ENCODE measurements at places on chromosomes 7 and 10.

- no peak for DNase-seq
Measured at GRCh38 chr7:12570534-12571461, at the start of gene SCIN. Gene SCIN, plus strand, starts transcription at chr7:12570720. Its CDS starts 67 bp downstream, at chr7:12570787.

GRCh38 chr10:15096661-15097010 is 519 bp upstream of the RPP38 start:
- DNase-seq: no peak

GRCh38 chr10:13722747-13723653 is 136.2 kb downstream of the PRPF18 start:
- DNase-seq: no peak

GRCh38 chr10:132866601-132867381 is 75.6 kb downstream of the CFAP46 start:
- no peak for DNase-seq

GRCh38 chr7:158959021-158959717 is 102.8 kb downstream of the DYNC2I1 start:
- no peak for DNase-seq

- no peak for DNase-seq
Measured at GRCh38 chr10:113450046-113450804, 102.6 kb upstream of the HABP2 start.

- DNase-seq: no peak
Measured at GRCh38 chr10:34137955-34138354, 677.1 kb downstream of the PARD3 start.

DNA sequence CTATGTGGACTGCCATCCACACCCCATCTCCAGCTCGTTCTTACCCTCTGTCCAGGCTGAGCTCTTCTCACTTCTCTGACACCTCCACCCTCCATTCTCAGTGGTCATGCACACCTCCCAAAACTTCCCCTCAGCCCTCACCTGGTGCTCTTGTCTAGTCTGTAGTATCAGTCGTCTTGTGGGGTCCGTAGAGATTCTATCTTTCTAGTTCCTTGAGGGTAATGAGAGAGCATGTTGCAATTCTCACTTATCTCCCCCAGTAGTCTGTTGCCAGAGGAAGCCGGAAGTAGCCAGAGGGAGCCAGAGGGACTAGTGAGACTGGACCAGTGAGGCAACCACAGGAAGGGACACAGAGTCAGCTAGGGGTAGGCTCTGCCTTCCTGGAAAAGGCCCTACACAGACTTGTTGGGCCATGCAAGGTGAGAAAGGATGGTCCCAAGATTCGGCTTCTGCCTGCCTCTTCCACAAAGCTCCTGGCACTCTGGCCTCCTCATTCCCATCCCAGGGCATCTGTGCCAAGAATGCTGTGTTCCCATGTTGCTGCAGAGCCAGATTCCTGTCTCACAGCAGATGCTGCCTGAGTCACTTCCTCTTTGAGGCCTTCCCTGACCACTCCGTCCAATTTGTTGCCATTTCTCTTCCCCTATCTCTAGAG is 50.6 kb upstream of the DUSP5 start:
- DNase-seq: peak; percentile 82

DNA sequence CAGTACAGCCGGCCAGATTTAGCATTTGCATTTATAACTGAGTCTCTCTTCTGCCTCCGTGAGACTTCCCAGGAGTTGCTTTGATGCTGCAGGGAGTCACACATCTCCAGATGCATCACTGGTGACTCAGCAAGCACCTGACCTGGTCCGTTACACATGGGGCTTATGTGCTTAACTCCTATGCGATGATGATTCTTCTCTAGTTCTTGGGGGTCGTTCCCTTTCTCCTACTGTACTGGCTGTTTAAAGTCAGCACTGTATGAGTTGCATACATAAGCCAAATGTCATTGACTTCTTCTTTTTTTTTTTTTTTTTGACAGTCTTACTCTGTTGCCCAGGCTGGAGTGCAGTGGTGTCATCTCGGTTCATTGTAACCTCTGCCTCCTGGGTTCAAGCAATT is 13.0 kb upstream of the AKR1E2 start:
- peak; percentile 65 for DNase-seq

DNA sequence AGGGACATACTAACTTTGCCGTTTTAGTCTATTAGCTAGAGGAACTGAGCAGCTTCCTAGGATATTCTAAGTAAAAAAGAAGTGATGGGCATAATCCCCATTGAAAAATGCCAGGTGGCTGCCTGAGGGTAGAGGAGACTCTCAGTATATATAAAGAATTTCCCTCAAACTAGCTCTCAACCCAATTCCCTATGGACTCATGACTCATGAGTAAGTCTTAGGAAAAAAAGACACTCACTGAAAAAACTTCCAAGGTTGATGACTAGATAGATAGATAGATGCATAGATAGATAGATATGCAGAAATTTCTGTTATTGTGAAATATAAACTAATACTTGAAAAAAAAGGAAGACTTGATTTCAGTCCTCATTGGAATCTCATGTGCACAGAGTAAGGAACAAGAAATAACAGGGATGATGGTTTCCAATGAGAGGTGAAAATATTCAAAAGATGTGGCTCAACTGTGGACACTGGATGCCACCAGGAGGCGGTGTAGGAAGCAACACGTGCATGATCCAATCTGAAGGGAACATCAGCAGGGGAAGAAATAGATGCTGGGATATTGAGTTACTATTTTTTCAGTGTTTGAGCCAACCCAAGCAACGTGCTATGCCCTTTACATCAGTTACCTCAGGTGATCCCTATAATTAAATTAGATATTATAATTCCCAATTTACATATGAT is 711.0 kb upstream of the LRRTM3 start:
- no peak for DNase-seq

DNA sequence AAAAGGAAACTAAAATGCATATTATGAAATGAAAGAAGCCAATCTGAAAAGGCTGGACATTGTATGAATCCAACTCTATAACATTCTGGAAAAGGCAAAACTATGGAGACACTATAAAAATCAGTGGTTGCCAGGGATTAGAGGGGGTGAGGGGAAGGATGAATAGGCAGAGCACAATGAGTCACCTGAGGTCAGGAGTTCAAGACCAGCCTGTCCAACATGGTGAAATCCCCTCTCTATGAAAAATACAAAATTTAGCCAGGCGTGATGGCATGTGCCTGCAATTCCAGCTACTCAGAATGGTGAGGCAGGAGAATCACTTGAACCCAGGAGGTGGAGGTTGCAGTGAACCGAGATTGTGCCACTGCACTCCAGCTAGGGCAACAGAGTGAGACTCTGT is 324.8 kb upstream of the PHYHIPL start:
- no peak for DNase-seq

DNA sequence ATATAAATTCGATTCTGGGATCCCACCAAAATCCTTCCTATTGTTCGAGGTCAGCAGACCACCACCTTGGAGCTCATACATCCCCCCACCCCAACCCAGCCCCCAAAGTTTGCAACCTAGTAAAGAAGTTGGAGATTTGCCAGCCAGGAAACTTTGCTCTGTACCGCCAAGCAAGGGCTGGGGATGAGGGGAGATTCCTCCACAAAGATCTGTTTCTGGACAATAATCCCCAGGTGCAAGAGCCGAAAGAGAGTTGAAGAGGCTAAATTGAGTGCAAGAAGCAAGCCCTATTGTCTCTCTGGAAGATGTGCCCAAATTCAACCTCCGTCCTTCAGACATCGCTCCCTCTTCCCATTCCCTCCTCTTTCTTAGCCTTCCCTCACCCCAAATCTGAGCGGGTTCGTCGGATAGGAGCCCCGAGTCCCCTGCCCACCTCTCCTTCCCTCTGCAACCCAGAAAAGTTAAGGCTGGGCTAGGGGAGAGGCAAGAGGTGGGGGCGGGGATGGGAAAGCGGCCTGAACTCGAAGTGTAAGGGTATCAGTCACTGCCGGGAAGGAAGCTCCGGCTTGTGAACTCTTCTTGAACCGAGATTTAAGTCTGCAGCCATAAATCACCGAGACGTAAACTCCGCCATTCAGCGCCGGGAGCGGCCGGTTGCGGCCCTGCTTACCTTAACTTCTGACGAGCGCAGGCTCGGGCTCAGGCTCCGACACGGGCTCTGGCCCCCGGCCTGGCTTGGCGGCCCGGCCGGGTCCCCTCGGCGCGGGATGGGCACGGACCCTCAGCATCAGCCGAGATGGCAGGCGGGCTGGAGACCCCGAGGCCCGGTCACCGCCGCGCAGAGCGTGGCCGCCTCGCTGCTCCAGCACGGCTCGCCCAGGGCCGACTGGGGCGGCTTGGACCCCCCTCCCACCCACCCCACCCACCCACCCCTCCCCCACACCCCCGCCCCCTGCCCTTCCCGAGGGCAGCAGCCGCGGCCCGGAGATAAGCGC is 10.8 kb upstream of the HOXA2 start:
- peak; percentile 90 for DNase-seq

DNA sequence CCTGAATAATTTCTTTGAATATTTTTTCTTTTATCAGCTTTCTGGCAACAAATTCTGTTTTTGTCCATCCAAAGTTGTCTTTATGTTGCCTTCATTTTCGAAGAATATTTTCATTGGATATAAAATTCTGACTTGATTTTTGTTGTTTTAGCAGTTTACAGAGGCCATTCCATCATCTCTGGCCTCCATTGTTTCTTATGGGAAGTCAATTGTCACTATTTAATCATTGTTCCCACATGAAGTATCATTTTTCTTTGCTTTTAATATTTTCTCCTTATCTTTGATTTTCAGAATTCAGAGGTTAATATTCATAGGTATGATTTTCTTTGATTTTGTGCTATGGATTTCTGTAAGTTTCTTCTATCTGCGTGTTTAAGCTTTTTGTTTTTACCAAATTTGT is 512.6 kb downstream of the LRMDA start:
- no peak for DNase-seq

DNA sequence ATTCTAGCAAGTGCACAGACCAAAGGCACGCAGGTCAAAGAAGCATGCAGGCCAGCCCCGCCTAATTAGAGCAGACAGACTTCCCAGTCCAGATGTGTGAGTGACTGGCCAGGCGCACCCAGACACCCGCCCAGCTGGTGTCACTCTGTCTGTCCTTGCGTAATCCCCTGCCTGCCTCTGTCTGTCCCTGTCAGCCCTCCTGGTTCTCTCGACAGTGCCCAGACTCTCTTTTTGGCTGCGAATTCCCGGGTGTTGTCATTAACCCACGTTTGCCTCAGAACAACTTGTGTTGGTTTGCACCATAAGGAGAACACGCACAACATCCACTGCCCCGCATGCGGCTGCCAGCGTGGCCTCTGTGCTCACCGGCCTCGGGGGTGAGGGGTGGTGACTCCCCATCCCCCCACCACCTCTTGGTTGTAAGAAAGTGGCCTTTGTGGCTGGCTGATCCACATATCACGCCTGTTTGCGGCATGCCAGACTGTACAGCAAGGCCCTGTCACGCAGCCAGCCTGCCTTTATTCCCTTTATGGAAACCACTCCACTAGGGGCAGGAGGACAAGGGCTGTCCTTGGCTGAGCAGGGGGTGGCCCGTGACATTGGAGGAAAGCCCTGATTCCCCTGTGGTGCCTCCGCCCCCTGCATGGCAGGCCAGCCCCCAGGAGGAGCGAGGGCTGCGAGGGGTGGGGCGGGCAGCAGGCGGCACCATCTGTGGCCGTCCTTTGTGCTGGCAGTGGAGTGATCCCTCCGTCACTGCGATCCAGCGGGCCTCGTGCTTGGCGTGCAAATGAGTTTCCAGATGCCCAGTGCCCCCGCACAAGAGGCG is 72.8 kb upstream of the PPIF start:
- DNase-seq: no peak

DNA sequence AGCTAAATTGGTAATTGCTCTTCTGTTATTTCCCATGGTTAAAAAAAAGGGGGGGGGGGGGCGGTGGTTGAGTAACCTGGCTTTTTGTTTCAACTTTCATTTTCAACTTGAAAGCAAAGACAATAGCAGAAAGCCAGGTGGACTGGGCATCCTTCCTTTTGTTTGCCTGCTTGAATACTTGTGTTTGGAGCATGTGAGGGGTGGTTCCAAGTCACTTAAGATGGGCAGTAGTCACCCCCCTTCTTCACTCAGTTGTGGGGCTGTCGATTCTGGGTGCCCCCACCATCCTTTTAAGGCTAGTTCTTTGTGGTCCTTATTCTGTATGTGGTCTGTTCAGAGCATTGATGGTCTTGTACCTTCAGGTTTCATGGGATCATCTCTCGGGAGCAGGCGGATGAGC is 165.6 kb upstream of the PRR15 start:
- DNase-seq: no peak
